ENCODE measurements at places on chromosomes 3 and 15.

- no peak for DNase-seq
Observed at GRCh38 chr3:127141921-127142730, 50.8 kb upstream of the PRR23E start.

GRCh38 chr3:37858742-37859141 lies 2.9 kb upstream of the CTDSPL start:
- DNase-seq = no peak

DNA sequence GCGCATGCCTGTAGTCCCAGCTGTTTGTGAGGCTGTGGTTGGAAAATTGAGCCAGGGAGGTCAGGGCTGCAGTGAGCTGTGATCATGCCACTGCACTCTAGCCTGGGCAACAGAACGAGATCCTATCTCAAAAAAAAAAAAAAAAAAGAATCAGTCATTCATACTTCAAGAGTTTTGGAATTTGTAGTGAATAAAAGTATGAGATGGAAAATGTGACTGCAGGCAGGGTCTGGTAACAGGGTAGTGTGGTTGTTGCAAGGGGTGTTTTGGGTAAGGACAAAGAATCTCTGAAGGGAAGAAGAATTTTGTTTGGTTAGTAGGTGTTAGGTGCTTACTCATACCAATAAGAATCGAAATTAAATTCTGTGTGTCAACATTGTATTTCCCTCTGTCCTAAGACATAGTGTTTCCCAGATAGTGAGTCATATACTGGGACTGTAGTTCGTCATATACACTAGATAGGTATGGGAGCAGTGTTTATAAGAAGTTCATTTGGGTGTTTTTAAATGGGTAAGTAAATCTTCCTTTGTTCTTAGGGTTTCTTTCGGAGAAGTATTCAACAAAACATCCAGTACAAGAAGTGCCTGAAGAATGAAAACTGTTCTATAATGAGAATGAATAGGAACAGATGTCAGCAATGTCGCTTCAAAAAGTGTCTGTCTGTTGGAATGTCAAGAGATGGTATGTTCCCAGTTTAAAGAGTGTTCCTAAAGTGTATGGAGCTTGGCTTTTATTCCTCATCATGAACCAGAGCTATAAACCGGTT lies 14.2 kb downstream of the NR1D2 start:
- DNase-seq = no peak

DNA sequence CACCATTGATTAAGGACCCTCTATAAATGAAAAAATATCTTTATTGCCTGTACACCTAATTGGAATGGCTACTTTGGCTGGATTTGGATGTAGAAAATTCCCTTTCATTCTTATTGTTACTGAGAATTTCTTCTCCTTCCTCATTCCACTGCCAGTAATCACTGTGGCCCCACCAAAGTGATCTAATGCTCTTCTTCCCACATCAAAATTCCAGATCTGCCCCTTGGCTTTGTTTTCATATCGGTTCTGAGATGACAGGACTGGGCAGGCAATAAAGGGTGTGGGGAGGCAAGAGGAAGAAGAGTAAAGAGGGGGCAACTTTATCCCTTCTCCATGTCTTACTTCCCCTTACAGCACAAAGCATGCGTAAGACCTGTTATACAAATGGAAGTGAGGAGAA lies 2.1 kb downstream of the ANKUB1 start:
- DNase-seq = no peak

DNA sequence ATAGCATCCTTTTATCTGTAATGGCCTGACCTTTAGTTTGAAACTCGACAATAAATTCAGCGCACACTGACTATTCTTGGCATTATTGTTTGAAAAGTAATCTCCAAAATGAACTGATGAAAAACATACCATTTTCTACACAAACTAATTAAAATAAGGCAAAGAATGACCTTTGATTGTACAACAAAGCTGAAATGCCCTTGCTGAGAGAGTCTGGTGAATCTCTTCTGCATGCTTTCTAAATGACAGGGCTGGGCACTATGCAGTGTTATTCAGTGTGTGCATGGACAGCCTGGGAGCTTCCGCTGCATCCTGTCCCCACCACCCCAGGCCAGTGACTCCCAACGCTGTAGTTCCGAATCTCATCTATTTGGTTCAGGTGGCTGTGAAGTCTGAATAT lies 530.8 kb downstream of the FOXP1 start:
- no peak for DNase-seq

- DNase-seq = no peak
Observed at GRCh38 chr15:87648278-87648677, 608.3 kb downstream of the NTRK3 start.

DNA sequence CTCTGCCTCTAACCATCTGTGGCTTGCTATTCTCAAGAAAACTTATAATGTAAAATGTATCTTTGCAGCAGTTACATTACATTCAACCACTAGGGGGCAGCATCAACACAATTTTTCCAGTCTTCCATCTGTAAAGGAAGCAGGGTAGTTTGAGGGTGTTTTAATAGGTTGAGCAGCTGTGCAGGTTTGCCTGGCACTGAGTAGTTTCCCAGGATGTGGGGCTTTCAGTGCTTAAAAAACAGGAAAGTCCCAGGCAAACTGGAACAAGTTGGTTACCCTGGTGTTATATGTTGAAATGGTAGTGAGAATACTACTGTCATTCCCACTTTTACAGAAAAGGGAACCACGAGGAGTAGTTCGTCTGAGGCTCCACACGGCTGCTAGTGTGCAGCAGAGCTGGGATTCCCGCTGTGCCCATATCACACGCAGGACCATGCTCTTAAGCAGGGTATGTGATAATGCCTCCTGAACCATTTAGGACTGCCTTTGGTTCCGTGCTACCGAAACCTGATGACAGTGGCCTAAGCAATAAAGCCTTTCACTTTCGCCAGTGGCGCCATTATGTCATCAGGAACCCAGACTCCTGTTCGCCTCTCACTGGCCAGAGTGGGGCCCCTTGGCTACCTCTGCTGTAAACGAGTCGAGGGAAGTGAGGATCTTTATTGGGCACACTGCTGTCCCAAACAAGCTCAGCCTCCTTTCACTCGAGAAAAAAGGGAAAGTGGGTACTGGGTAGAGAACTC lies 64.7 kb upstream of the ZBTB38 start:
- peak; percentile 43 for DNase-seq

DNA sequence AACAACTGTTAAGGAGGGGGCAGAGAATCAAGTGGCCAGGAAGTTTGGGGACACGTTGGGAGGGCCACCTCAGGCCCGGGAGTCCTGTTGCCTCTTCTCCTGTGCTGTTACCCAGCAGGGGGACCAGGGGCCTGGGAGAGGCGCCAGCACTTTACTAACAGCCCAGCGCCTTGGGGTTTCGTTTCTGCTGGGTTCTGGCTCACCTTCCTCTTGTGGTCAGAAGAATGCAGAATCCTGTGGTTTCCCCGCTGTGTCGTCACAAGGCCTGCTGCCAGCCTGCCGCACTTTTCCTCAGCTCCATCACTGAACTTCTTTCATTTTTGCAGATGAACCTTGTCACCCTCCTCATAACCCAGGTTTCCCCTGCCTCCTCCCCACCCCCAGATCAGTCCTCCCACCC lies 67.7 kb downstream of the SLC30A4 start:
- DNase-seq = peak; percentile 79

DNA sequence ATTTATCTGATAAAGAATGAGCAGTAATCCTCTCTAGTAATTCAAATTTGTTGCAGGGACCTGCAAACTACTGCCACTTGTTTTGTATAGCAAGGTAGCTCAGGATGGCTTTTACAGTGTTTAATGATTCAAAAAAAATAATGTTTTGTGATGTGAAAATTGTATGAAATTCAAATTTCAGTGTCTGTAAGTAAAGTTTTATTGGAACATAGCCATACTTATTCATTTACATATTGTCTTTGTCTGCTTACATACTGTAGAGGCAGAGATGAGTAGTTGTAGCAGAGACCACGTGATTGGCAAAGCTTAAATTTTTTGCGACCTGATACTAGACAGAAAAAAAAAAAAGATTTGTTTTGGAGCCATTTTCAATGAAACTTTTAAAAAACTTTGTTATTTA lies 6.5 kb upstream of the UTS2B start:
- DNase-seq = no peak

DNA sequence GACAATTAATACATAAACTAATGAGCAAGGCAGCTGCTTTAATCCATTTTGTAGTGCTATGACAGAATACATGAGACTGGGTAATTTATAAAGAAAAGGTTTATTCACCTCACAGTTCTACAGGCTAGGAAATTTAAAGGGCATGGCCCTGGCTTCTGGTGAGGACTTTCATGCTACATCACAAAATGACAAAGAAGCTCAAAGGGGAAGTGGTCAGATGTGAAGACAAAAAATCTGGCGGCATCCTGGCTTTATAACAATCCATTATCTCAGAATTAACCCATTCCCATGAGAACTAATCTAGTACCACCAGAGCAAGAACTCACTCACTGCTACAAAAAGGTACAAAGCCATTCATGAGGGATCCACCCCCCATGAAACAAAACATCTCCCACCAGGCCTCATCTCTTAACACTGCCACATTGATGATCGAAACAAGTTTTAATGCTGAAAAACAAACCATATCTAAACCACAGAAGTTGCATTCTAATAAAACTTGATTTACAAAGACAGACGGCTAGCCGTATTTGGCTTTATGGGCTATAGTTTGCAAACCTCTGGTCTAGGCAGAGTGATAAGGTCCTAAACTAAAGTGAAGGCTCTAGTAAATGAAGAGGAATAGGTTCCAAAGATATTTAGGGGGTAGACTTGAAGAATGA lies 44.2 kb downstream of the GSK3B start:
- no peak for DNase-seq

DNA sequence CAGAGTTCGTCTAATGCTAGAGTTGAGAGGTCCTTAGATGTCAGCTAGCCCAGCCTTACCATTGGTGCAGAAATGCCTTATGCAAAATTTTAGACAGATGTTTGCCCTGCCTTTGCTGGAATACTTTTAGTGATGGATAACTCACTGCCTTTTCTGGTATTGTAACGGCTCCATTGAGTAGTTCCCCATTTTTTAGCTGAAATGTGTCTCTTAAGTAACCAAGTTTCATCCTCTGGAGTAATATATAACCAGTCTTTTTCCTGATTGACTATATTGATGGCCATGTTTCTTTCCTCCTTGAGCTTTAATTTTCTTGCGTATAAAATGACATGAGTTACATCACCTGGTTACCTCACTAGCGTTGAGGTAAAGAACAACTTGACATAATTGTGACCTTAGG lies 45.0 kb downstream of the SNRK start:
- no peak for DNase-seq

DNA sequence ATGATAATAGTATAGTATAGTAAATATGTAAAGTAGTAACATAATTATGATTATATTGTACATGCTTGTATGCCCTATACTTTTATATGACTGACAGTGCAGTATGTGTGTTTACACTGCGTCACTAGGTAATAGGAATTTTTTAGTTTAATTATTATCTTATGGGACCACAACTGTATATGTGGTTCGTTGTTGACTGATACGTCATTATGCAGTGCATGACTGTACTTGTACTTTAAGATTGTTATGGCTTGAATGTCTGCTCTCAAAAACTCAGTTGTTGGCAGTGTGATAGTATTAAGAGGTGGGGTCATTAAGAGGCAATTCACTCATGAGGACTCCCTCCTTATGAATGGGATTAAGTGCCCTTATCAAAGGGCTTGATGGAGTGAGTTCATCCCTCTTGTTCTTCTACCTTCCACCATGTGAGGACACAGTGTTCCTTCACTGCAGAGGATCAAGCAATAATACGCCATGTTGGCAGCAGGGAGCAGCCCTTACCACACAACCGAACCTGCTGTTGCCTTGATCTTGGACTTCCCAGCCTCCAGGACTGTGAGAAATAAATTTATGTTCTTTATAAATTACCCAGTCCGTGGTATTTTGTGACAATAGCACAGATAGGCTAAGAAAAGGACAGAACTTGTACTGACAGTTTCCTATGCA lies 152.2 kb downstream of the NEK11 start:
- no peak for DNase-seq
